HS-5 (cell line): ENCODE measurements at places on chromosomes 11 and 22.

- no peak for DNase-seq
Measured at GRCh38 chr11:67648796-67649613, 1.5 kb downstream of the ACY3 start.

- no peak for DNase-seq
Measured at GRCh38 chr11:60756307-60757032, at the start of gene MS4A15. MS4A15 (plus strand) TSS chr11:60756867; CDS start chr11:60763734, 6,867 bp downstream.

DNA sequence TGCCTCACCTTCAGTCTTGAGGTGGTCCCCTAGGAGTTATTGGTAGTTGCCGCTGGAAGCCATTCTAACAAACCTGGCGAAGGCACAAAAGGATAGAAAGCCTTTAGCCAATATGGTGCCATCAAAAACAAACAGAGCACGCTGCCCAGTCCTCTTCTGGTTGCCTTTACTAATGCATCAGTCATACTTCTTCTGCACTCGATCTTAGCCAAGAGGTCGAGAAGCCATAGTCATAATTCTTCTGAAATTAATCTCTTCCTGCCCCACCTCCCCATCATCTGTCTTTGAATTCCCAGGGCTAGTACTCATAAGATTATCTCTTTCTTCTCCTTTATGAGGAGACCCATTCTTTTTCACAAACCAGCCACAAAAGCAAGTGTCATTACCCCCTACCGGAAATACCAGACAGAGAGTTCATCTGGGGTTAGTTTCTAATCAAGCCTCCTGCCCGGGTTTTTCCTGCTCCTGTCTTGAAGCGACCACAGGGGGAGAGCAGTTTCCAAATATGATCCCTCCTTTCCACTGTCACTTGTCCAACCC lies 21.4 kb upstream of the EHF start:
- peak; percentile 94 for DNase-seq

GRCh38 chr11:19110295-19110694 lies 6.7 kb upstream of the ZDHHC13 start:
- no peak for DNase-seq

GRCh38 chr22:43343262-43343669 lies at the start of gene SCUBE1:
SCUBE1 (minus strand) TSS chr22:43343372; CDS start chr22:43343261, 111 bp downstream.
- no peak for DNase-seq

DNA sequence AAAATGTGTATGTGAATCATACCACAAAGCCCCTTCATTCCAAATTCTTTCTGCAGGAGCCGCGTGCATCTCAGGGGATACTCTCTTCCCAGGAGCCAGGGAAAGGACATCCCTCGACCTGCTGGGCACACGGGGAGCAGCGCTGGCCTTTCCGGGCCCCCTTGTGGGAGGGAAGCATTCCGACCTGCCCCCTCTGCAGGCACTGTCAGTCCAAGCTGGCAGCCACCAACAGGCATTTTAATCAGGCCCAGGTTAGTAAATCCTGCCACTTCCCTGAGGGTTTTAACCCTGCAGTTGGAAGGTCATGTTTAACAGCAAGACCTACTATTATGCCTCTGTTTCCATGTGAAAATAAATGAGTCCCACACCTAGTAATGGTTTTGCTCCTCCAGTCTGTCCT lies 391.5 kb downstream of the SHANK2 start:
- no peak for DNase-seq

DNA sequence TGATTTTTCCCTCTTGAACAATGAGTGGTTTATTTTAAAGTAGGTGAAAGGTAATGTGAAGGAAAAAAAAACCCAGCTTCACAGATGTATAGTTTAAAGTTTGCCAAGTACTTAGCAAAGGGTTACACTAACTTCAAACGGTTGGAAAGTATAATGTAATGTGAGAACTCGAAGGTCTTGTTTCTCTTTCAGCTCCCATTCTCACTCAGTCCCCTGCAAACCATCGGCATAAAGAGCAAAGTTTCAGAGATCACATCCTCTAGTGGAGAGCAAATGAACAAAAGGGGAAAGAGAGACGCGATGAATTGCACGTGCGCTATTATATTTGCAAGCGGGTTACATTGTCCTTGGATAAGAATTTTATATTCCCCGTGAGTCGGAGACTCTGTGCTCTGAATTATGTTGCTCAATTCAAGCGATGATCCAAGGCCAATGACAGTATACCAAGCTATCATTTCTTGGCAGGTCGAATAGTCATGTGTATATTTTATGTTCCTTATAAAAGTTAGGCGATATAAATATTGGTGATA lies 37.6 kb upstream of the BIRC3 start:
- DNase-seq: no peak

DNA sequence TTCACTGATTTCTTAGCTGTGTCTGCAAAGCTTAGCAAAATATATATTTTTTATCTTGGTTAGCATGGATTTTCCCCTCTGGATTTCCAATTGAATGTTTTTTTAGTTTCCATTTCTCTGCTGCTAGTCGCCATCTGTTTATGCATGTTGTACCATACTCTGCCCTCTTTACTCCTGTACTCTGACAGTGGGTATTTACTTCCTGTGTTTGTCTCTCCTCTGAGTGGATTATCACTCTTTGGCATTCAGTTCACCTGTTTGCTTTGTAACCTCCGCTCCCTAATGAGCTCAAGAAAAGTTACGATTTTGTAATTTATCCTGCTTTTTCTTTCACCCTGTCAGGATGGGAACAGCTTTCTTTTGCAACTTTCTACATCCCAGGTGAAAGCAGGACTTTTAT lies 59.1 kb downstream of the PDHX start:
- no peak for DNase-seq
